ENCODE measurements at places on chromosomes 11 and 22. TPM values are rescaled to one million over a fixed set of nuclear protein-coding genes. Genes with fewer than 3 reads are reported as not detected.
A peak's percentile ranks its signal among the peaks of the same experiment; 100 is the strongest.

- no peak for DNase-seq
These were observed 550.8 kb upstream of the CADM1 start for GRCh38 chr11:116055064-116055463.

GRCh38 chr11:27241311-27242122 is 121.5 kb downstream of the CCDC34 start:
- no peak for DNase-seq

Gene SPECC1L
- 53.7 TPM for total RNA-seq

- no peak for DNase-seq
These were observed 882 bp upstream of the MAP4K2 start for GRCh38 chr11:64803846-64804345.

DNA sequence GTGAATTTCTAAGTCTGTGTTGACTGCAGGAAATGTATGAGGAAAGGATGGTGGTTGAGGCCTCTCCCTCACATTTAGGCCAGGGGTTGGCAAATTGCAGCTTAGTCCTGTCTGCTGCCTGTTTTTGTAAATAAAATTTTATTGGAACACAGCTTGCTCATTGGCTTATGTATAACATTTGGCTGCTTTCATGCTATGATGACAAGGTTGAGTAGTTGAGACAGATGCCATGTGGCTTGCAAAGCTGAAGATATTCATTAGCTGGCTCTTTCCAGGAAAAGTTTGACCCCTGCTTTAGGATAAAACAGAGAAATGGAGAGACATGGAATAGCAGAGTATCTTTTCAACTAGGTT is 46.2 kb downstream of the BCR start:
- DNase-seq: no peak

DNA sequence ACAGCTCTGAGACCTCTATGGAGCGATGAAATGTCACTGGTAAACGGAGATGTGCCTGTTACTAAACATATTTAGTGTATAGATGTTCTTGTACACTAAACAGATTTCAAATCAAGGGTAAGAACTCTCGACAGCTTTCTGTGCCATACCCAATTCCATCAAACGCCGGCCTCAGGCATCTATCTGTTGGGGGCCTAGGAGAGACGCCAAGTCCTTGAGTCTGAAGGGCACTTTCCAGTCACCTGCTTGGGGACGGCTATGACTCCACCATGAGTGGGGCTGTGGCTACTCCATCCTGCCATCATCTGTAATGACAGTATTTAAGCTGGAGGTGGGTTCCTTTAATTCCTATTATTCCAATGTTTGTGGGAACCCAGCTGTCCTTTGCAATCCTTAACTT is 87.8 kb downstream of the SHANK2 start:
- DNase-seq: no peak

- peak; percentile 86 for DNase-seq
These were observed 107.8 kb downstream of the OSBP2 start for GRCh38 chr22:30802202-30803166.

DNA sequence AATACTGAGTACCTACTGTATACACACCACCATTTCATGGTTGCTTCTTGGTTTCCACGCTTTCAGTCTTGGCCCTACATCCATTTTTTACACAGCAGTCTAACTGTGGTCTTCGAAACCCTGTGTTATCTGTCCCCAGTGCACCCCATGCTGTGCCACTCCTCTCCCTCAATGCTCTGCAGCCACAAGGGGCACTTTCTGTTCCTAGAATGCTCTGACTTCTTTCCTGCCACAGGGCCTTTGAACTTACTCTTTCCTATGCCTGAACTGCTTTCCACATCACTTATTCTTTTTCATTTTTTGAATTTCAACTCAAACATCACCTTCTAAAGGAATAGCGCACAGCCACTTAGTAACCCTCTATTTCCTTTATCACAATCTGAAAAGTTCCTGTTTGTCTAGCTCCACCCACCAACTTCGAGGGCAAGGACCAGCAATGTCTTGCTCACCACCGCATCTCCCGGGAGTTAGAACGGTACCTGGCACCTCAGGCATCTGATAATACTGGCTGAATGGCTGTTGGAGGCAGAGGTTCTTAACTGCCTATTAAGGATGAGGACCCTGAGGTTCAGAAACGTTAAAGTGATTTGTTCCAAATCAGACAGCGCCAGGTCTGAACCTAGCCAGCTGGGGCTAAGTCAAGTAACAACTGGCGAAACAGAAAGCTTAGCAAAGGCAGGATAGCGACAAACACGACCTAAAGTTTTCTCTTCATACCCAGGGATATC is 568 bp downstream of the ALG8 start:
- no peak for DNase-seq

DNA sequence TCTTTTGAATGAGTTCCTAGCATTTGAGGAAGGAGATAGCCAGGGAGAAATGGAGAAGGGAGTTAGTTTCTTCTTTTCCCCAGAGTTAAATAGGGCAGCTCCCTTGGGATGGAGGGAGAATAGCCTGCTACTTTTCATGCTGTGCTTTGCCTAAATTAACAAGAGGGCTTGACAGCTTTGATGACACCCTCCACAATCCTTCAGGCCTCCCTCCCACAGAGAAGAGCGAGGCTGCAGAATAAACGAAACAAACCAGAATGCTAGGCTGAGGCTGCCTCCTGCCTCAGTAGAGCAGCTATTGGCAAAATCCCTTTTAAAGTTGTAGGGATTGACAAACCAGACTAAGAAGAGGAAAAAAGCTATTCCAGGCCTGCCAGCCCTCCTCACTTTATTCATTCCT is 94.6 kb downstream of the C11orf58 start:
- no peak for DNase-seq

GRCh38 chr11:7439746-7440320 is 45.5 kb upstream of the OLFML1 start:
- no peak for DNase-seq

- DNase-seq: no peak
These were observed 85.3 kb downstream of the GGT1 start for GRCh38 chr22:24688256-24688655.

GRCh38 chr11:82980292-82980691 is 78.8 kb downstream of the DDIAS start:
- DNase-seq: no peak

- no peak for DNase-seq
These were observed 18.3 kb upstream of the DDX17 start for GRCh38 chr22:38524429-38524828.

Gene CLDN5
- total RNA-seq: 60.8 TPM

- no peak for DNase-seq
These were observed 12.9 kb downstream of the GAL3ST1 start for GRCh38 chr22:30561402-30562189.

- no peak for DNase-seq
These were observed 121.2 kb upstream of the VPREB1 start for GRCh38 chr22:22123118-22123959.

GRCh38 chr22:17472932-17473331 is 90.4 kb upstream of the SLC25A18 start:
- no peak for DNase-seq

GRCh38 chr11:68257477-68258362 is 14.1 kb downstream of the C11orf24 start:
- peak; percentile 97 for DNase-seq

GRCh38 chr11:26187639-26188038 is 144.3 kb upstream of the ANO3 start:
- DNase-seq: no peak

DNA sequence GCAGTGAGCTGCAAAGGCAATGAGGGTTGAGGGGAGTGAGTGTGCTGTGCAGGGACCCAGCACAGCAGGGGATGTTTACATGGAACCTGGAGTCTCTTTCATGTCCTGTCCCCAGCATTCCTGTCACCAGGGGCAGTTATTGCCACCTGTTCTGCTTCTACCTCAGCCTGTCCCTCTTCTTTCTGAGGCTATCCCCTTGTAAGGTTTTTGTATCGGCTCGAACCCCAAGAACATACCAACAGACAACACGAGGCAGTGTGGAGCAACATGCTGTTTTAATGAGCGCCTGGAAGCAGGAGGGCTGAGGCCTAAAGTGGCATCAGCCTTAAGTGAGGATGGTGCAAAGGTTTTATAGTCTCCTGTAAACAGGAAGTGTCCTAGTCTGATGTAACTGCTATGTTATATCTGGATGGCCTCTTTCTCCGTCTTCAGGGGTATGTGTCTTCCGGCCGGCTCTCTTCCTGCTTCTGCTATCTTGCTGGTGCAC is 3.9 kb downstream of the SCGB2A2 start:
- DNase-seq: no peak

DNA sequence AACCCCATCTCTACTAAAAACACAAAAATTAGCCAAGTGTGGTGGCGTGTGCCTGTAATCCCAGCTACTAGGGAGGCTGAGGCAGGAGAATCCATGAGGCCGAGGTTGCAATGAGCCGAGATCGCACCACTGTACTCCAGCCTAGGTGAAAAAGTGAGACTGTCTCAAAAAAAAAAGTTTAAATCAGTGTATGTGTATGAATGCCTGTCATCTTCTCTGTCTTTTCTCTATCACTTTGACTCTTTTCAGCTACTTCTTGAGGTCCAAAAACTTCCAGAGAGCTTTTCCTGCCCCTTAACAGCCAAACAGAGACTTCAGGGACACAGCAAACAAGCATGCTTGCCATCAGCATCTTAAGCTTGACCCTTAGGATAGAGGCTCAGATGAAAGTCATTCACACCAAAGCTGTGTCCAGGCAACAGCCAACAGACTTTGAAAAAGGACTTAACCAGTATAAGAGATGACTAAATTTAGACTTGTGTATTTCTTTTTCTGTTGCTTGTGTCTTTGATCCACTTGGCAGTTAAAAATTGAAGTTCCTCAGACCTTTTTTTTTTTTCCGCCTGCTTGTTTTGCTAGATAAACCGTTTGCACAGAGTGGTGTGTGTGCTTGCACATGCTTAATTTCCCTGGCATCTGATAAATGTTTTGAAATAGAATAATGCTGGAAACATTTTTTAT is 151.9 kb downstream of the DBX1 start:
- no peak for DNase-seq

Gene GAB4
- not detected for total RNA-seq

Gene ASRGL1
- 2.0 TPM for total RNA-seq

GRCh38 chr11:10876158-10876557 is 18.3 kb upstream of the ZBED5 start:
- no peak for DNase-seq

- DNase-seq: no peak
These were observed 434.1 kb upstream of the FAT3 start for GRCh38 chr11:91790346-91791170.

Gene GDPD5
- 4.3 TPM for total RNA-seq

DNA sequence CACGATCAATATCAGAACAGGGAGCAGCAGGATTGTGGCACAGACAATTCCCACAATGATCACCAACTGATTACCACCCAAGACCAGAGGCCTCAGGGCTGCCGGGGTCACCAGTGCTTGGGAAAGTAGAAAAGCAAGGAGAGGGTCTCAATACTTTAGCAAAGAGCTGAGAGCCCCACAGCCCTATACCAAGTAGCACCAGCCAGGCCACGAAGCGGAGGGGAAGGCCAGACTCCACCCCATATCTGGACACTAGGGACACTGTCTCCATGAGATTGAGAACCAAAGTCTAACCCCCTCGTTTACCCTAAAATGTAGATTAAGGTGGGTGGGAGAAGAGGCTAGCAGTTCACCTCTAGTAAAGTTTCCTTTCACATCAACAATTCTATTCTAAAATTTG is 24.1 kb upstream of the SCN2B start:
- no peak for DNase-seq

GRCh38 chr11:789943-790342 is at the start of gene CEND1:
CEND1 (minus strand) TSS chr11:790090; CDS start chr11:788576, 1,514 bp downstream.
- no peak for DNase-seq
